ENCODE measurements at places on chromosomes 4 and X. TPM values are rescaled to one million over a fixed set of nuclear protein-coding genes. Genes with fewer than 3 reads are reported as not detected.

- H3K4me1 ChIP-seq, result no peaks in the 10 kb centered on the region
- no peak overlapping the region for H3K4me3 ChIP-seq
- no peak for DNase-seq
- no peak overlapping the region for H3K27ac ChIP-seq
- no peaks in the 10 kb centered on the region for H3K36me3 ChIP-seq
Measured at GRCh38 chr4:24880186-24880585, 32.7 kb downstream of the CCDC149 start.

DNA sequence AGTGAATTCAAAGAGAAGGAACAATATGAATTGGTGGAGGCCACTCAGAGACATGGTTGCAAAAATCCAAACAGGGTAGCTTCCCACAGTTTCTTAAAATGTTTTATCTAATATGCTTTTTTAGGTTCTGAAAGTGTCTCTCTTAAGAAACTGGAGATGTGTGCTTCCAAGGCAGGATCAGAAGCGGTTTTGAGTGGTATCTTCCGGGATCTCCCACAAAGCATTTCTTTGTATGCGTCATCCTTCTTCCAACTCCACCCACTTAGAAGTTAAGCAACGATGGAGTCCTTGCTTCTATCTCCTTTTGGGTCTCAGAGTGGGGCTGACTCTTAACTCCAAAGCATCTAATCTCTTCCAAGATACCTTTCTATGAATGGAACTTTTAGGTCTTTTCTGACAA, 196.7 kb downstream of the MID1 start:
- H3K4me3 ChIP-seq, result no peak overlapping the region
- no peak for DNase-seq
- H3K27ac ChIP-seq, result no peak overlapping the region
- no peaks in the 10 kb centered on the region for H3K4me1 ChIP-seq

GRCh38 chrX:39972340-39972739, 125.4 kb downstream of the BCOR start:
- H3K27me3 ChIP-seq, result no peaks in the 10 kb centered on the region
- no peak overlapping the region for H3K27ac ChIP-seq
- H3K4me1 ChIP-seq, result peaks cover 12% of the 10 kb centered on the region
- no peak for DNase-seq
- peaks cover 2% of the 10 kb centered on the region for H3K36me3 ChIP-seq

- no peaks in the 10 kb centered on the region for H3K36me3 ChIP-seq
- H3K4me3 ChIP-seq, result no peak overlapping the region
- no peak for DNase-seq
- no peak overlapping the region for H3K27ac ChIP-seq
Measured at GRCh38 chr4:183838987-183839712, 66.0 kb upstream of the STOX2 start.

ADAMTS3 gene
- total RNA-seq, result not detected

ITM2A gene
- 70.5 TPM for total RNA-seq

IGSF1 gene
- not detected for total RNA-seq
